ENCODE measurements at places on chromosomes 4 and X.

- DNase-seq: peak; percentile 15
These were observed 907.6 kb downstream of the FSTL5 start for GRCh38 chr4:161256172-161256571.

GRCh38 chr4:828641-829271 lies 2.8 kb upstream of the CPLX1 start:
- DNase-seq: peak; percentile 45

DNA sequence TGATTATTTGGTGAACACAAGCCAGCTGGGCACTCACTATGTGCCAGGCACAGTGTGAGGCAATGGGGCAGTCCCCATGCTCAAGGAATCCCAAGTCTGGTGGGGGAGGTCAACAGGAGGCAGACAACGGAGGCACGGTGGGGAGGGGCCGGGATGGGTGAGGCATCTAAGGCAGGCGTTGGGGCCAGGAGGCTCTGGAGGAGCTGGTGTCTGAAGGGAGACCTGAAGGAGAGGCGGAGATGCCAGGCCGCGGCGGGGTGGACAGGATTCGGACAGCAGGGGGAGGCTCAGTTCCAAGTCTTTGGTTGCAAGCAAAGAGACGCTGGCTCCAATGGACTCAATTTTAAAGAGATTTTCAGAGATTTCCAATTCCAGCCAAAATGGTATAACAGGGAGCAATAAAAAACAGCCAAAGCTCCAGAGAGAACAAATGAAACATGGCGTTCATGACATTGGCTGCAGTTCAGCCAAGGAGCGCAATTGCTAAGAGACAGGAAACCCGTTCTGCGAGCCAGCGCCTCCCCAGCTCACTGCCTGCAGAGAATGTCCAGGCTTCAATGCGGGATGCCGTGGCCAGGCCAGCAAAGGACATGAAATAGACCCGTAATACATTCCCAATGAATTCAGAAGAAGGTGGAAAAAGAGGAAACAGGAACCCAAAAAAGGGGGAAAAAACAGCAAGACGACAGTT lies 105.2 kb upstream of the LRPAP1 start:
- no peak for DNase-seq

DNA sequence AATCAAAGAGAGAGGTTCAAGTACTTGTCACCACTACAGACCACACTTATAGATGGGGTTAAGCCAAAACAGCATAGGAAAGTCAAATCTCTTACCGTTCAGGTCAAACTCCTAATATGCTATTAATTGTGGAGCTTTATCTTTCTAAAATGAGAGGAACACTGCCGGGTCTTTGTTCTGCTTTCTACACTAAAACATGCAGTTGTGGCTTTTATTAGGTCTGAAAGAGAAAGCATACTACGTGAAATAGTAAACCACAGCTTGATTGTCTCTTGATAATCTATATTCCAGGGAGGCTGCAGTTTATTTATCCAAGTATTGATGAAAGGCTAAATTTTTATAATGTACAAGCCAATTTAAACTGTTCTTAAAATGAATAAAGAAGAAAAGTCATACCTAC lies 12.3 kb upstream of the INPP4B start:
- DNase-seq: no peak

GRCh38 chrX:130719413-130719812 lies 183.6 kb downstream of the ENOX2 start:
- peak; percentile 31 for DNase-seq

- DNase-seq: no peak
These were observed 1839.5 kb upstream of the PCDH10 start for GRCh38 chr4:131309628-131310027.

DNA sequence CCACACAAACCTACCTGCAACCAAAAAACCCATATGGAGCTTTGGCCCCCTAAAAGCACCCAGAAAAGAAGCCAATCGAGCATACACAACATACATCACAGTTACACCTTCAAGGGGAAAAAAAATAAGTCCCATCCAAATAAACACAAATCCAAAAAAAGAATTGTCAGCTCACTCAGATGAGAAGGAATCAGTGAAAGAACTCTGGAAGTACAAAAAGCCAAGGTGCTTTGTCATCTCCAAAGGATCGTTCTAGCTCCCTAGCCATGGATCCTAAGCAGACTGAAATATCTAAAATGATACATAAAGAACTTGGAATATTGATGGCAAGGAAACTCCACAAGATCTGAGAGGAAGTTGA lies 119.2 kb downstream of the NEK1 start:
- no peak for DNase-seq

DNA sequence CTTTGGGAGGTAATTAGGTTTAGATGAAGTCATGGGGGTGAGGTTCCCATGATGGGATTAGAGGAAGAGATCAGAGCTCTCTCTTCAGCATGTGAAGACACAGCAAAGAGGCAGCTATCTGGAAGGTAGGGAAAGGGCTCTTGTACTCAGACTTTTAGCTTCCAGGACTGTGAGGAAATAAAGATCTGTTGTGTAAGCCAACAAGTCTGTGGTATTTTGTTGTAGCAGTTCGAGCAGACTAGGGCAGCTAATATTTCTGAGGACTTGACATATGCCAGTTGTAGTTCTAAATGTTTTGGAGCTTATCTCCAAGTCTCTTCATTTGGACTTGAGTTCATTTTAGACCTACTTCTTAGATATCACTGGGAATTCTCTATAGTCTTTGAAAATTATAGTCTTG lies 137.3 kb upstream of the PDE5A start:
- no peak for DNase-seq

DNA sequence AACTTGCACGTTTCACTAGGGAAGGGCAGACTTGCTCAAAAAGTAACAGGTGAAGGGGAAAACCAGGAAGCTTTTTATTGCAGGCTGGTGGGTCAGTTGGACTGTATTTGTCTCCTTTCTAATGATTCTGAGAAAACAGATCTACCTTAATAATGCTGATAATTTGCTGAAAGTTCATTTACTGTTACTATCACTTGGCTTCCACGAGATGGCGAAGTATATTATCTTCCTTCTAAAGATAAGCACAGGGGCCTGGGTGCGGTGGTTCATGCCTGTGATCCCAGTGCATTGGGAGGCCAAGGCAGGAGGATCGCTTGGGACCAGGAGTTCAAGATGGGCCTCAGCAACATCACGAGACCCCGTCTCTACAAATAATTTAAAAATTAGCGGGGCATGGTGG lies 16.4 kb downstream of the CCKAR start:
- no peak for DNase-seq

GRCh38 chr4:86970447-86971354 lies 35.9 kb downstream of the AFF1 start:
- DNase-seq: peak; percentile 6

DNA sequence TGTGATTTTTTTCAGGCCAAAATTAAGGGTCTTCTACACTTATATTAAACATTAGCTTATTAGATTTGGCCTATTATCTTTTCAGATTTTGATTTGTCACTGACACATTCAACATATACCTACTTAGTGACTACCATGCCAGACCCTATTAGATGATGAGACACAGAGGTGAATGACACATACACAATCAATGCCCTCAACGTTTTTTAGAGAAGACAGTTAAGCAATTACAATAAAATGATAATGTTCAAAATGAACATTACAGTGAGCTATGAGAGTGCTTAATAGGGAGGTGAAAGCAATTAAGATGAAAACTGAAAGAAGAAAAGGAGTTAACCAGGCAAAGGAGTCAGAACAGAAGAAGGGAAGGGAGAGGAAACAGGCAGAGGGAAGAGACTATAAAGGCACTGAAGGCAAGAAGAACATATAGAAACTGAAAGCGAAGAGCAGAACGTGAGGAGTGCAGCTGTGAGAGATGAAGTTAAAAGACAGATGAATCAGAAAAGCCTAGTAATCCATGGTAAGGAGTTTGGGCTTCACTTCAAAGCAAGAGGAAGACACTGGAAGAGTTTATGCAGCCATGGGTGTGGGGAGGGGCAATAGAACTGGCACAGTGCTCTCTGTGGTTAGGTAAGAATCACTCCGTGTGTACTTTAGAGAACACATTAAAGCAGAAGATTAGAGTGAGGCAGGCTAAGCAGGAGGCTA lies 119.0 kb downstream of the REELD1 start:
- no peak for DNase-seq

- no peak for DNase-seq
These were observed 28.2 kb downstream of the CENPU start for GRCh38 chr4:184705692-184706091.

- DNase-seq: peak; percentile 49
These were observed 6.5 kb downstream of the ZNF185 start for GRCh38 chrX:152904151-152905080.

GRCh38 chr4:152643153-152644035 lies 36.4 kb downstream of the TMEM154 start:
- DNase-seq: no peak

- DNase-seq: no peak
These were observed 66.0 kb upstream of the ADRA2C start for GRCh38 chr4:3700223-3700622.

- DNase-seq: peak; percentile 15
These were observed 176.5 kb downstream of the GPM6A start for GRCh38 chr4:175635546-175635945.

DNA sequence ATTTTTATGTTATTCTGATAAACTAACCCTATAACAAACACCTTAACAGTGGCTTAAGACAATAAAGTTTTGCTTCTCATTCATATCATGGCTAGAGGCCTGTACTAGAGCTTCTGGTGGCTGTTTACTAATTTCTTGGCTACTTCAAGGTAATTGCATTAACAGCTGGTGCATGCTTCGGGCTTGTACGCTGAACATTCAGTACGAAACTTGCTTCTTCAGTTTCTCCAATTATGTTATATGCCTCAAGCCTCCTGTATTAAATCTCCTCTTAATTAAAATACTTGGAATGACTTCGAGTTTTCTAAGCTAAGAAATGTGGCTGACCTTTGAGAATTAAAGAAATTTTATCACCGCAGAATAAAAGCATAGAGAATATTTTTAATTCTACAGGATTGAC lies 138.9 kb upstream of the TRAM1L1 start:
- DNase-seq: no peak

- DNase-seq: no peak
These were observed 83.4 kb downstream of the TNIP2 start for GRCh38 chr4:2672700-2673099.

GRCh38 chr4:16752150-16752549 lies 146.3 kb downstream of the LDB2 start:
- no peak for DNase-seq

- no peak for DNase-seq
These were observed 223.3 kb downstream of the COL25A1 start for GRCh38 chr4:109079201-109079600.

DNA sequence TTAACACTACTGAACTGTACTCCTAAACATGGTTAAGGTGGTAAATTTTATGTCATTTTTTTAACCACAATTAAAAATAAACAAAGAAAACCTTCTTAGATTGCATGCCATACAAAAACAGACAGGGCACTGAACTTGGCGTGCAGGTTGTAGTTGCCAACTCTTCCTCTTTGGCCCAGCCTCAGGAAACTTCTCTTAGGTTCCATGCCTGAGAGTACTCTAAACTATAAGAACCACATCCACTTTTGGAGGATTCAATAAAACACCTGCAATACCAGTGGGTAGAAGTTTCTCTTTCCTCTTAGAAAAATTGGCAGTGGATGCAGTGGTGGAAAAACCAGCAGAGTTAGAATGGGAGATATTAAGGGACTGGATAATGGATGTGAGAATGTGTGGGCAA lies 103.4 kb downstream of the LUZP4 start:
- no peak for DNase-seq

DNA sequence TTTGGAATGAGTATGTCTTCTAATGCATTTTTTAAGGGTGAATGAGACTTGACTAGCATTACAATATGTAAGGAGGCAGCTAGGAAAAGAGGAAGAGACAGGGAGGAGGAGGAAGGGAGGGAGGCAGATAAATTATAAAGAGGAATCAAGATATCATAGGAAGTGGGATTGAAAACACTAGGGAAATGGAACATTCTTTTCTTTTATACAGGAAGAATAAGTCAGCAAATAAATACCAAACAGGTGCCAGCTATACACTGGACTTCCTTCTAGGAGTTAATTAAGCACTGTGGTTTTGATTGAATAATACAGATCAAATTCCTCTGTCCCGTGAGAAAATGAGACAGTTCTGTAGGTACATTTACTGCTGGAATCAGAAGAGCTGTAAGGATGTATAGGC lies 78.6 kb downstream of the PACRGL start:
- DNase-seq: no peak

GRCh38 chr4:110195561-110196205 lies 2.7 kb downstream of the ELOVL6 start:
- DNase-seq: no peak

GRCh38 chr4:99647071-99647470 lies 10.6 kb downstream of the C4orf54 start:
- DNase-seq: no peak

DNA sequence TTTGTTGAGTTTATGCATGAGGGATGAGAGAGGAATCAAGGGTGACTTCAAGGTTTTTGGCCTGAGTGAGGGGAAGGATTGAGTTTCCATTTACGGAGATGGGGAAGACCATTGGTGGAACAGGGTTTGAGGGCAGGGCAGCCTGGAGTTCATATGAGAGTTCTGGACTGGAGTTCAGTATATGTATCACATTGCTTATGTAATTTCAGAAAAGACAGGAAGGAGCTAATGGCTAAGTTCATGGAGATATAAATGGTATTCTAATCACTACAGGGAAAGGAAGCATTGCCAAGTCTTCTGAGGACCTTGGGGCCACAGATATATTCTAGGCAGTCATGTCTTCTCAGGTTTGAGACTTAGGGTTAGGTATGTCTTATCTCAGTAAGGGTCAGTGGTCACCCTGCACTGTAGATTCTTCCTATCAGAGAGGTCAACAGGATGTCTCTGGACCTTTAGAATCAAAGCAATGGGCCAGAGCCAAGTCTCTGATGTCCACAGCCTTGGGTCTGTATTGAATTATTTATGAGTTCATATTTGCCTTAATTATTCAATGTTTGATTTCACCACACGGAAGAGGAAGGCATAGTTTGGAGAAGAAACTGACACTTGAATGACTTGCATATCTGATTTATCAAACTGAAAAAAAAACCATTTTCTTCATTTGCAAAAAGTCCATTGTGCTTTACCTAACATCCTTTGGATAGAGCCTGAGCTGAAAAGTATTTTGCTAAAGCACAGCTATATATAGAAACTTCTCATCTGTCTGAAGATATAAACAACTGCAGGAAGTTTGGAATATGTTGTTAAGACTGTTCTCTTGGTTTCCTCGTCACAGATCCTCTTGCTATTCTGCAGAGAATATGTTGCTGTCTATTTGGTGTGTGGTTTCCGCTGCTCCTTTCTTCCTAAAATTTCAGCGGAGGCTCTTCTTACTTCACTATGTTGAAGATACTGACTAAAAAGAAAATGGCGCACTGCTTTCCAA lies 139.5 kb downstream of the PDGFRA start:
- no peak for DNase-seq

- DNase-seq: no peak
These were observed 170.5 kb downstream of the SLC39A8 start for GRCh38 chr4:102174719-102175189.
